Stimulated activated CD8-positive, alpha-beta memory T cell treated with anti-CD3 and anti-CD28 coated beads, Interleukin-4, amount 100 ng/mL, for 1 hour (primary cell): ENCODE measurements at places on chromosomes 1 and 21.

DNA sequence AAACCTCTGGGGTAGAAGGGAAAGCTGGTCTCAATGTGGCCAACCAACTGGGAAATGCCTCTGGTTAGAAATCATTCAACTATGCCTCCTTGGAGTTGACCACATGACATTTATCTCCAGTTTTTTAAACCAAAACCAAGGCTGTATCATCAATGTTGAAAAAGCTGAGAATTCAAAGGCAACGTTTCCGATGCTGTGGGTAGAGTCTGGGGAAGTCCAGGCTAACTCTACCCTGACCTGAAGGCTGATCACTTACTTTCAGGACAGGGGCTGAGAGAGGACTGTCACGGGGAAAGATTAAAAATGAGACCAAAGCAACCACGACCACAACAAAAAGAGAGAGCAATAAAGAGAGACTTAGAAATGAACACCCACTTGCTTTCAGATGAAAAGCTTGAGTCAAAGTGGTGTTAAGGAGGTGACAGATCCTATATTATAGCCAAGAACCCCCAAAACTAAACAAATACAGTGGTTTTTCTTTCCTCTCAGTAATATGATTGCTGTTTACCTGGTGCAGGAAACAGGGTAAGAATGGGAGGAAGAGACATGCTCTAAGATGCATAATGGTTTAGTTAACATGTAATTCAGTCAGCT lies 90.8 kb upstream of the TNFSF4 start:
- no peak for DNase-seq

DNA sequence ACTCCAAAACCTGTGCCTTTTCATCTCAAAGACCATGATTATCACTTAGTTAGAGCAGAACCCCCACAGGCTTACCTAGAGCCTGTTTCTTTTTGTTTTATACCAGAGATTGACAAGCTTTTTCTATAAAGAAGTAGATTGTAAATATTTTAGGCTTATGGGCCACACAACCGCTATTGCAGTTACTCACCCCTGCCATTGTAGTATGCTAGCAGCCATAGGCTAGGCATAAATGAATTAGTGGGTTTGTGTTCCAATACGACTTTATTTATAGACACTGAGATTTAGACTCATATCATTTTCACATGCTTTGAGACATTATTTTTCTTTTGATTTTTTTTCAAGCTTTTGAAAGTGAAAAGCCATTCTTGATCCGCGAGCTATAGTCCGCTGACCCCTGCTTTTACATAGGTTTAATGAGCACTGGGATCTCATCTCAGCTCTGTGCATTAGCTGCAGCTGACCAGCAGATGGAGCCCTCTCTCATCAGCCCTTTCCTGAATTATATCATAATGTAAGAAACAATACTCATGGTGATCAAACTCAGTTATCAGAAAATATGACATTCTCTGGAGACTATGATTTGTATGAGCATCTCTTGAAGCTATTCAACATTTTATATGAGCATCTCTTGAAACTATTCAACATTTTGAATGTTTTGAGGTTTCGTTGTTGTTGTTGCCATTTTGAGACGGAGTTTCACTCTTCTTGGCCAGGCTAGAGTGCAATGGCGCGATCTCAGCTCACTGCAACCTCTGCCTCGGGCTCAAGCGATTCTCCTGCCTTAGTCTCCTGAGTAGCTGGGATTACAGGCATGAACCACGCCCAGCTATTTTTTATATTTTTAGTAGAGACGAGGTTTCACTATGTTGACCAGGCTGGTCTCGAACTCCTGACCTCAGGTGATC lies 111.9 kb upstream of the L1TD1 start:
- DNase-seq: no peak

DNA sequence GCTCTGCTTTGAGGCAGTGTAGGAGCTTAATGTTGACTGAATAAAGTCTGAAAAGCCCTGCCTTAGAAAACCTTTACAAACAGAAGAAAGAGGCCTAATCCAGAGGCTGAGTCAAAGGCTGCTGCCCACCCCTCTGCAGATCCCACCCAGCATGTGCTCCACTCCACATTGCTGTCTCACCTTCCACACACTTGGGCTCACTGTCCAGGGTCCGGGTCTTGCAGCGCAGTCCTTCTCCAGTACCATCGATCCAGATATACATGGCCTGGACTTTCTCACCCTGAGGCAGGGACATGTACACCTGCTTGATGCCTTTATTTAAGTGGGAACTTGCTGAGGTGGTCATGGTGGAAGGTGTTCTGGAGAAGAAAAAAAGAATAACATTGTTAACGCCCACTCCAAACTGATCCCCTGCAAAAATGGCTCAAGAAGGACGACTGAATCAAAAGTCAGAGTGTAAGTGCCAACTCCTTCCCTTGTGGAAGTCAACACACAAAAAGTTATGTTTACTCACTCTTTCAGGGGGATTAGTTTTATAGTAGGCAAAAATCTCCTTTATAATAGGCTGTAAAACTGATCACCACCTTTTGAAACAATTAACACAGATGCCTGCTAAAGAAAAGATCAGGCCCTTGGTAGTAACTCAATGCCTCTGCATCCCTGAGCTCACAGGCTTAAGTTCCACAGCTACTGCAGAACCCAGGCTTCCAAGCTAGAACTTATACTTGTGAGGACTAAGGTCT lies 3.0 kb downstream of the GLUL start:
- DNase-seq: no peak

- DNase-seq: no peak
Observed at GRCh38 chr1:200150721-200151120, 123.2 kb downstream of the NR5A2 start.

DNA sequence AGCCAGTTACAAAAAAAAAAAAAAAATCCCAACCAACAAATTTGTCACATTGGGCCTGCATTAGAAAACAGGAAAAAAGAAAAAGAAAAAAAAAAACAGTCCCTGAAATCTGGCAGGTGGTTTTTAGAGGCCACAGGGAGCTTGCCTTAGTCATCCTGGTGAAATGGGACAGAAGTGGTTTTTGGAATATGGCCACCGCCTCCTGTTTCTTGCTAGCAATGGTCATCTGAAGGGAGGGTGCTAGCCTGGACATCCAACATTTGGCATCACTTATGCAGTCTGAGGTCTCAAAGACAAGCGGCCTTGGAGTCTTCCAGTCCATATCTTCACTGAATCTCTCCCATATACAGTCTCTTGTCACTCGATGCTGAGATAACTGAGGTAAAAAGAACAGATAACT lies 20.1 kb upstream of the NKAIN1 start:
- no peak for DNase-seq

DNA sequence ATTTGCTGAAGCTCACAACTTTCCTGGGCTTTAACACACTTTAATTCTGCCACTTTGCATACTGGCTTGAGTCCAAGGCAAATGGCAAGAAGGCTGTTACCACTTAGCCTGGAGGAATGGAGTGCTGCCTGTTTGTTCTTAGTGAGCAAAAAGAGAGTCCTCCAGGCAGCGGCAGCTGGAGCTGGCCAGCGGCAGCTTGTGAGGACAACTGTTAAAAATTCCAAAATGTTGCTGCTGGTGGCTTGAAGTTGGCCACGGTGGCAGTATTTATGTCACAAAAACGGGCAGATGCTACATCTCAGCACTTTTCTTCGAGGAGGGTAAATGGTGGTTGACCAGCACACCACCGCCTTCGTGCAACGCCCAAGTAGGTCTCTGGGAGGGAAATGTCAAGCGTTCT lies 27.3 kb downstream of the STPG1 start:
- DNase-seq: no peak

GRCh38 chr1:185058876-185059275 lies 13.5 kb downstream of the RNF2 start:
- DNase-seq: no peak

DNA sequence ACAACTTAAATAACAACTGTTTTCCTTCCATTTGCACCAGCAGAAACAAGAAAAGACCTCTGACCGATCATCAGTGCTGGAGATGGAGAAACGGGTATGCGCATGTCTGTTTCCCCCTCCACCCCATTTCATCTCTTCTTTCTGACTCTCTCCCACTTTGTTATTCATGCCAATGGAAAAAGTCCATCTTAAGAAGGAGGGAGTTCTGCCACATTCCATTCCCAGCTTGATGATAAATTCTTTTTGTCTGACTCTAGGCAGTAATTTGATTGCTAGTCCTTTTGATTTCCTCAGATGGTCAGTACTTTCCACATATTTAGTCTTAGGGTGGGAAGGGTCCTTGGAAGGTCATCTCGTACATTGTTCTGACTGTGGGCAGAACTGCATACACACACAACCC lies 142.5 kb downstream of the SYT2 start:
- no peak for DNase-seq

- DNase-seq: no peak
Observed at GRCh38 chr21:21955204-21955603, 957.0 kb downstream of the NCAM2 start.

DNA sequence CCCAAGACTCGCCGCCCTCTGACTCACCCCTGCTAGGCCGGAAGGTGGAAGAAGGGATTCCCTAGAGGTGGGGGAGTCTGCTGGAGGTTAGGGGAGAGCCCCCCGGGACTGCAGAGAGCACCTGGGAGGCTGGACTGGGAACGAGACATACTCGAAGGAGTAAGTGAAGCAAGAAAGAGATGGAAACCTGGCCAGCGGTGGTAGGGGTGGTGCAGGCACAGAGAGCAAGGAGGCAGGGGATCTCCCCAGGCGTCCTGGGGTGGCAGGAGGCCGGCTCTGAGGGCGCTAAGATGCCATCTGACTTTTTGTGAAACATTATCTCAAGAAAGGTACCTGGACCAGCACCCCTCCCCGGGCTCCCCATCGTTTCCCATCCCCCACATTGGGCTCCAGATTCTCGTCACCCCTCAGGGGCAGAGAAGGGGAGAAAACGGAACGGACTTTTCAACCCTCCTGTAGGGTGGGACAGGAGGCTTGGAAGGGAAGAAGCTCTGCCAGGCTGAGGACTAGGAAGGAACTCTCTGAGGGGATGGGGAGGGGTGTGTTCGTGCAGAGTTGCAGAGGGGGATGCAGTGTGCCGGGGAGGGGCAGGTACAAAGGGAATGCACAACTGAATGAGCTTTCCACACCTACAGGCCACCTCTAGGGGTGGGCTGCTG lies 708 bp downstream of the CHRNB2 start:
- DNase-seq: no peak

DNA sequence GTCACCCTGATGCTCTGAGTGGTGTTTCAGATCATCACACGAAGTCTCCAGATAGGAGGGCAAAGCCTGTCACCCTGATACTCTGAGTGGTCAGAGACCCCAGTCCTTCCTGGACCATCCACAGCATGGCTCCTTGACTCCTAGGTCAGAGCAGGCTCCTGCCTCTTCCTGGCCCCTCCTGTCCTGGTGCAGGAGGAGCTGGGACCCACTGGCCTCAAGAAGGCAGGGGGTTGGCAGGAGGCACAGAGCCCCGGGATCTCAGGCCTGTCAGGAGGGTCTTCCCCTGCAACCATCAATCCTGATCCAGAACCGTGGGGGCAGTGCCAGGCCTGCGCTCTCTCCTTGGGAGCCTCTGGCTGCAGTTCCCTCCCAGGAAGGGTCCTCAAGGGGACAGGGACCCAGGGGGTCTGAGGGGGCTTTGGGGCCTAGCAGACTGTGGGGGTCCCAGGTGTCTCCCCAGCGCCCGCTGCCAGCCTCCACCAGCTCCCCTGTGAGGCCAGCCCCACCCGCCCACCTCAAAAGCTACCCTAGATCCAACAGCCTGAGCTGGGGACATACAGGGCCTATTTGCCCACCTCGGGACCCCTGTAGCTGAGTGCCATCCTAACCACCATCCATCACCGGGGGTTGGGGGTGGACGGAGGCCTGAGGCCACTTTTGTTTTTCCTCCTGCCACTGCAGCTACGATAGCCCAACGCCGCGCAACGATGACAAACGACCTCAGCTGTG lies 27.5 kb downstream of the COL6A1 start:
- DNase-seq: no peak

- DNase-seq: no peak
Observed at GRCh38 chr1:113125517-113125916, 52.5 kb downstream of the LRIG2 start.

- no peak for DNase-seq
Observed at GRCh38 chr1:176110203-176110602, 96.9 kb downstream of the COP1 start.

GRCh38 chr1:161019751-161020495 lies 1.0 kb downstream of the F11R start:
- DNase-seq: no peak

DNA sequence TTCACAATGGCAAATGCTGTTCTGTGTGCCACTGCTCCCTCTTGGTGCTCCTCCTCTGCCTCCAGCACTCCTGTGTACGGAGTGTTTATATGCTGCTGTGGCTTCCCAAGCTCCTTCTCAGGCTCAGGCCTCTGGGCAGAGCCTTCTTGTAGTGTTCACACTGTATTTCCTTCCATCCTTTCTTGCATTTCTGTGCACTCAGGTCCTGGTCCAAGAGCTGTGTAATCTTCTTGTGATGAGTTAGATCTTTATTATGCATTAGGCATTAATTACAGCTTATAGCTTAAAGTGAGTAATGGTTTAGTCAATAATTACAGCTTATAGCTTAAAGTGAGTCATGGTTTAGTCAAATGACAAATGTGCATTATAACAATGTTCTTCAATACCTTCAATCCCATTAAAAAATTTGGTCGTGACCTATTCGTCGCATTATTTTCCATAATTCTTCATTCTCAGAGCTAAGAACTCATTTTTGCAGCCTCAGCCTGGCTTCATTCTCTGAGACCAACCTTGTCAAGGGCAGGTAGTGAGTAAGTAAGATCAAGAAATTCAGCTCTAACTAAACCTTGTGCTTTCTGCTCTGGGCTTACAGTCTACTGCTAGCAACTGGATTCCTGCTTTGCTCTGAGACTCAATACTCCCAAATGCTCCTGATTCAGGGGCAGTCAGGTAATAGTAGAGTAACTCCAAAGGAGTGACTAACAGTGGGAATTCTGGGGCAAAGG lies 154.5 kb upstream of the SPAG17 start:
- DNase-seq: no peak

DNA sequence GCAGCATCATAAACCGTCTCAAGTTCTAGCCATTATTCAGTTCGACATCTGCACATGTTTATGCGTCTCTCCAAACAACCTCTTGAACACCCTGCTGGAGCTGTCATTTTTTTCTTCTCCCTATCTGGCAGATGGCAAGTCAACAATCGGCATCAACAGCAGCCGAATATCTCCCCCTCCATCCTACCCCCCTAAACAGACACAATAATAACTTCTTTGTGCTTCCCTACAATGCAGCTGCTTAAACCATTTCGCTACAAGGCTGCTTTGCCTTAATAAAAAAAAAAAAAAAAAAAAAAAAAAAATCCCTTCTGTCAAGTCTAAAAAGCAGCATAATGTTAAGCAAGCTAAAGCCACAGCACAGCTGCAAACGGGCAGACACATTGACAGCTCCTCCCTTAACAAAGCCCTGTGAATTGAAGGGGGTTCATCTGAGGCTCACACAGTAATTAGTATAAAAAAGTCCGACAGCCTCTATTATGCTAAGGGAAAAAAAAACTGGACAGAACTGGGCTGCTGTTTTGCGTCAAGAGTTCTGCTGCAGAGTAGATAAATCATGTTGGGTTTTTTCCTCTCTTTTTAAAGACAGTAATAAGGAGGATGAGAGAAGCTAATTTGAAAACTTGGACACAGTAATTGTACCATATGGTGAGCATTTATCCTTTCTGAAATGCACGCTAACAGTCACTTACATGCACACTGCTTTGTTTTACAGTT lies 136.4 kb downstream of the AKT3 start:
- DNase-seq: no peak
